Omental fat pad (tissue), 4 donors: ENCODE measurements at places on chromosomes 4 and X. TPM values are rescaled to one million over a fixed set of nuclear protein-coding genes. Genes with fewer than 3 reads are reported as not detected.

HCFC1 gene
- total RNA-seq = 21.5 TPM

DNA sequence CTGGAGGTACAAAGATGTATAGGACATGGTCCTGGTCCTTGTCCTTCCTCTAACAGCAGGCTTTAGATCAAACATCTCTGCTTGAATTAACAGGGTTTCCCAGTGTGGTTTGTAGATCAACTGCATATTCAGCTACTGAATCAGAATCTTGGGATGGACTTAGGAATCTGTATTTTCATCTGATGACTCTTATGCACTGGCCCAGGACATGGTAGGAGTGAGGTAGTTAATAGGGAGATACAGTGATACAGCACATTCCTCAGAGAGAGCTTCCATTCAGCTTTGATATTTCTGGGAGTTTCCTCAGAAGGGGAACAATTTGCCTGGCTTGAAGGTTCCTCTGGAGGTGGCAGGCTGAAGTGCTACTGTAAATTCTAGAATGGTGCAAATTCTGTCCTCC is 203.1 kb downstream of the LARP7 start:
- no peak for DNase-seq

GRCh38 chrX:102154900-102155805 is 624 bp downstream of the BEX5 start:
- DNase-seq = no peak

DNA sequence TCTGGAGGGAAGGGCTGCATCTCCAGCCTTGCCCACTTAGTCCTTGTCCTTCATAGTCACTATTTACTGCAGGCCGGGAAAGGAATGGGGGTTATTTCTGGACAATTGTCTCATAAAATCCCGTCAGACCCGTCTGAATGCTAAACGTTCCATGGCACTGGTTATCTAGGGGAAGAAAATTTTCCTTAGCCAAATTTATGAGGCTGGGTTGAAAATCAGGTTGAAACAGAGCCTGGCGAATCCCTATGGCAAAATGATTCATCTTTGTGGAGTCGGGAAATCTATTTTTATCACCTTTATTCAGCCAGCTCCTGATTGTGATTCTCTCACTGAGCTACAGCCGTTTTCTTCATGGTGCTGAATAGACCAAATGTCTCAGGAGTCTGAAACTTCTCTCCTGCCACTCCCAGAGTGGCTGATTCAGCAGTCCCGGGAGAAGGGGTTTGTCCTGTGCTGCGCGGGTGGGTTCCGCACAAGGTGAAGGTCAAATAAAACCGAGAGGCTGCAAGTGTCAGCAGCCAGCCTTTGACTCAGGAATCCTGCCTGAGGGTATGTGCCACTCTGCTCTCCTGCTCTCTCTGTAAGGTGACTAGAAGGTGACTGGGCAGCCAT is 1.0 kb downstream of the LIMCH1 start:
- DNase-seq = no peak

TEX13D gene
- not detected for total RNA-seq

DNA sequence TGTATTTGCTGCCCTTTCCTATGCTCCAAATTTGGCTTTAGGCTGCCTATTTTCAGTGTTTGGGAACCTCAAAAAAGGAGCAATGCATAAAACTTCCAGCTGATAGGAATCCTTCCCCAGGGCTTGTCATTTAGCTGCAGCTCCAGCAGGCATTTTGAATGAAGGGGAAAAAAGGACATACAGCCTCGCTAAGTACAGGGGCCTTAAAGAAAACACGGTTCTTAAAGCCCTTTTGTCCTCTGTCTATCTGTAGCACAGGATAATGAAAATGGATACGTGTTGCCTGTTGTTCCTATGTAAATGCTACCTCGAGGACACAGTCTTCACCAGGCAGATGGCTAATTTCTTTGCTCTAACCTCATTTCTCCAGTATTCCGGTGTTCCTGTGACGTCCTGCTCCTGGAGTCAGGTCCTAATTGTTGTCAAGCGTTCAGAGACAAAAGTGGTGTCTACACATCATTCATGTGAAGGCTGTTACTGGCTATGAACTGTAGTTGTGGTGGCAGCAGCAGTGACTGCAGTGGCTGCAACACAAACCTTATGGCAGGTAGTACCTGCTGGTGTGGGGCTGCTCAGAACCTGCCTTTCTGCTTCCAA is 117.4 kb downstream of the MGST2 start:
- DNase-seq = no peak

GRCh38 chrX:42686706-42687105 is 91.3 kb downstream of the PPP1R2C start:
- DNase-seq = no peak

- no peak for DNase-seq
Measured at GRCh38 chr4:56531823-56532222, 26.2 kb downstream of the ARL9 start.

ATP7A gene
- 7.3 TPM for total RNA-seq

CCNA2 gene
- 5.5 TPM for total RNA-seq

CLDN22 gene
- not detected for total RNA-seq

MAGEB2 gene
- not detected for total RNA-seq

GRCh38 chrX:55142919-55143310 is 54.1 kb downstream of the PAGE2 start:
- no peak for DNase-seq

- DNase-seq = no peak
Measured at GRCh38 chr4:107619066-107619465, 101.0 kb downstream of the PAPSS1 start.

ABLIM2 gene
- 10.1 TPM for total RNA-seq

CTAG1B gene
- not detected for total RNA-seq

DNA sequence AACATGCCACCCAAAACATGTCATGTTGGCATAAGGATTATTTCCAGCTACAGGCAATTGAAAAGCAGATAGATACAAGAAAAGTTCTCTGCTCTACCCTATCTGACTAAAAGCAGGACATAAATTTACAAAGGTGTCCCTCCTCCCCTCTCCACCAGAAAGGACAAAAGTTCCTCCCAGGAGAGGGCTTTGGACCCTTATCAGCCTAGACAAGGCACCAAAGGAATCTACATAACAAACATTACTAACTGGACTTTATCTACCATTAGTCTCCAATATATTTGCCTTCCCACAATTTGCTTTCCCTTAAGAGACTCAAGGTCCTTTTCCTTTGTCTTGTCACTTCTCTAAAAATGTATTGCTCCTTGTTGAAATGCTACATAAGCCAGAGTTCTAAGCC is 55.6 kb downstream of the ADGRA3 start:
- DNase-seq = no peak

DNA sequence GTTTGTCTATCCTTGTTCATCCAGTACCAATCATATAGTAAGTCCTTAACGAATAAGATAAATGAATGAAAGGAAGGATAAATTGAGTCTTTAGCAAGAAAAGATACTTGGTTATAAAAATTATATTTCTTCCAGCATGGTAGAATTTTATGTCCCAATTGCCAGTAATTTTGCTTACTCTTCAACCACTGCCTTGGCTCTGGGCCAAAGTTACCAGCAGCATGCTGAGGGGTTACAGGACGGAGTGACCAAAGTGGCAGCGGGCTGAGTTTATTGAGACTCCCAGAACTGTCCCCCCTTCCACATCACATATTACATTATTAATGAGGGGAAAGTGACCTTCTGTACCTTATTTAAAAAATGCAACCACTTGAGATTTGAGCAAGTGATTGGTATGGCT is 121.7 kb downstream of the RASGEF1B start:
- DNase-seq = no peak

- DNase-seq = no peak
Measured at GRCh38 chr4:121654738-121655137, 42.0 kb downstream of the ANXA5 start.

GRCh38 chrX:70552130-70552704 is 107.6 kb downstream of the DLG3 start:
- DNase-seq = no peak

UBA1 gene
- total RNA-seq = 149 TPM

DNA sequence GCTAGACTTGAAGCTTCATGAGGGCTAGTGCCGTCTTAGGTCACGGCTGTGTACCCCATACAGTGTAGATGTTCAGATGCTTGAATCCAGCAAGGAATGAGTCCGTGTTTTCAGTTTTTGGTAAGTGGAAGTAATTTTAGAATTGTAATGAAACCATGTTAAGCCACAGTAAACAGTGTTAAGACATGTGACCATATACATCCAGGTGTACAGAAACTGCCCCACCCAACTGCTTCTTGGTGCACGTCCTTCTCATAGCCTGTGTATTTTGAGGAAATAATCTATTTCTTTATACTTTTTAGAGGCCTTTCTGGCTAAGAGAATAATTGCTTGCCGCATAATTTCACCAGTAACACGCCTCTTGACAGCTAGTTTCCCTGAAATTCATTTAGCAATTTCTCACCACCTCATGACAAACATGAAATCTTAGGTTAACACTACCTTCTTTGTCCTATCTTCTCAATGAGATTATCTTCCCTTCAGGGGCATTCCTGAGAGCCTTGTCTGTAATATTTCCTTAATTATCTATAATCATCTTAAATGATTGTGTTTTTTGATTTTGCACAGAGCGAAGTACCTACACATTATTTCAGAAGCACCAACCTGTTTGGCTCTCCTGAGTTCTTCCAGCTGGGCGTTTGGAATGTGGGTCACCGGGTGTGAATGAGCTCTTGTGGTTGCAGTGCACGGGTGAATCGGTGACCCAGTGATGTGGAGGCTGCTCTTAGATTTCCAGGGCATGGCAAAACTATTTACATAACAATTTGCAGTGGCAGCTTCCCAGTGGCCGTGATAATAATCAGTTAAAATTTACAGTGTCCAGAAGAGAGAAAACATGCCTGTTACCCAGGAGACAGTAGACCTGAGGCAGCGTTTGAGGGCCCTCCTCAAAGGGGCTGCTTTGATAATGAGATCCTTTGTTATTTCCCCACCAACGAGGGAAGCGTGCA is 50.2 kb upstream of the TADA2B start:
- DNase-seq = no peak

DNA sequence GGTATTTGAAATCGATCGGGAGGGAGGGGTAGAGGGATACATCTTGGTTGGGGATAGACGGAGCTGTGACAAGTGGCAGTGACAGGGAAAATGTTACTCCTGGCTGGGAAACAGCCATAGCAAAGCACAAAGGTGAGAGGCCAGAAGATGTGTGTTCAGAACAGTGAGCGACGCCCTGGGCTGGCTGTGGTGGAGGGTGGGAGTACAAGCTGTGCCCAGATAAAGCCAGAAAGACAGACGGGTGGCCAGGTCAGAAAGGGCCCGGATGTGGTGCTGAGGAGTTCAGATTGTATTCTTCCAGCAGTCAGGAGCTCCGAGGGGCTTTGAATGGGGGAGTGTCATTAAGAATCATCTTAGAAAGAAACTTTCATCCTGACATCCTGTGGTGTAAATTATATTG is 27.9 kb downstream of the CCDC149 start:
- DNase-seq = no peak

DNA sequence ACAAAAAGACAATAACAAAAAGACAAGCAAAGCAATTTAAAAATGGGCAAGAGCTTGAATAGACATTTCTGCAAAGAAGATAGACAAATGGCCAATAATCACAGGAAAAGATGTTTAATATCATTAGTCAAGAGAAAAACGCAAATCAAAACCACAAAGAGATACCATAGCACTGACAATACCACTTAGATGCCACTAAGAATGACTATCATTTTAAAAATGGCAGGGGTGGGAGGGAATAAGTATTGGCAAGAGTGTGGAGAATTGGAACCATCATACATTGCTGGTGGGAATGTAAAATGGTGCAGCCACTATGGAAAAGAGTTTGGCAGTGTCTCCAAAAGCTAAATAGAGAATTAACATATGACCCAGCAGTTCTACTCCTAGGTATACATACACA is 15.1 kb upstream of the EXOC1 start:
- no peak for DNase-seq

ZMAT1 gene
- 6.9 TPM for total RNA-seq

DNA sequence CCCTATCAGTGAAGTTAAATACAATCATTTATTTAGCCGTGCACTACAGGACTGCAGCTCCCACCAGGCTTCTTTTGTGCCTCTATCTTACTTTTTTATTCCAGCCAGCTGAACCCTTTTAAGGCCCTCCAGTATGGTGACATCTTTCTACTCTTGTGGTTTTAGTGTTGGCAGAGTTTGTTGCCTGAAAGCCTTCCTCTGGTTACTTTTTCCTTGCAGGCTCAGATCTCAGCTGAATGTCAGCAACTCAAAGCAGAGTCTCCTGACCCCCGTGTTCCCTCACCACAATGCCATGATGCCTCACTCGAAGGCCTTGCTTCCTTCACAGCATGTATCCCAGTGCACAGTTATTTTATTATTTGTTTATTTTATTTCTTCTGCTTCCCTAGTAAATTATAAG is 818.9 kb upstream of the LCORL start:
- no peak for DNase-seq

GRCh38 chrX:11129534-11130105 is 18.5 kb downstream of the HCCS start:
- DNase-seq = no peak

DNA sequence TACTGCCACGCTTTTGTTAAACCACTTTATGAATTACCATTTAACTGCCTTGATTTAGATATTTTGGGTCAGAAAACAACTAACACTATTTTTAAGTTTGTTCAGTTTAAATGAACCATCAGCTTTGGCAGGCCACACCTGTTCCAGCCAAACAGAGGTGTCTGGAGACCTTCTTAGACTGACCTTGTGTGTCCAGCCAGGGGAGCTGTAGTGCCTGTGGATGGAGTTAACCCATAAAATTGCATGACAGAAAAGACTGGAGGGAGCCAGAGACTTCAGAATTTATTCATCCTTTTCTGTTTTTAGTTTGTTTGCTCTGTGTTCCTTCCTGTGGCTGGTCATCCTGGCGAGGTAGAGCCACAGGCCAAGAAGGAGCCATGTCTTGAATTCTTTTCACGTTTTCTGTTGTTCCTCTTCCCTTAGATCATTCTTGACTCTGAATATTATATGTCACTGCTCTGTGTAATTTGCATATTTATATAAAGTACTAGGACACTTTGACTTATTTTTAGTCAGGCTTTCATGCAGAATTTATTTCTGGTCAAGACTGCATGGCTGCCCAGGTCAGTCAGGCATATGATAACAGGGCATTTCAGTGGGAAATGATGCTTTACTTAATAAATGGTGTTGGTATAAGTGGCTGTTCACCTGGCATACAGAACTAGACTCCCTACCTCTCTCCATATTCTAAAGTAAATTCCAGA is 26.7 kb downstream of the HERC3 start:
- DNase-seq = no peak
